ENCODE measurements at places on chromosomes 4 and X. TPM values are rescaled to one million over a fixed set of nuclear protein-coding genes. Genes with fewer than 3 reads are reported as not detected.

GRCh38 chr4:78667325-78667724, 108.8 kb upstream of the BMP2K start:
- DNase-seq = no peak

DNA sequence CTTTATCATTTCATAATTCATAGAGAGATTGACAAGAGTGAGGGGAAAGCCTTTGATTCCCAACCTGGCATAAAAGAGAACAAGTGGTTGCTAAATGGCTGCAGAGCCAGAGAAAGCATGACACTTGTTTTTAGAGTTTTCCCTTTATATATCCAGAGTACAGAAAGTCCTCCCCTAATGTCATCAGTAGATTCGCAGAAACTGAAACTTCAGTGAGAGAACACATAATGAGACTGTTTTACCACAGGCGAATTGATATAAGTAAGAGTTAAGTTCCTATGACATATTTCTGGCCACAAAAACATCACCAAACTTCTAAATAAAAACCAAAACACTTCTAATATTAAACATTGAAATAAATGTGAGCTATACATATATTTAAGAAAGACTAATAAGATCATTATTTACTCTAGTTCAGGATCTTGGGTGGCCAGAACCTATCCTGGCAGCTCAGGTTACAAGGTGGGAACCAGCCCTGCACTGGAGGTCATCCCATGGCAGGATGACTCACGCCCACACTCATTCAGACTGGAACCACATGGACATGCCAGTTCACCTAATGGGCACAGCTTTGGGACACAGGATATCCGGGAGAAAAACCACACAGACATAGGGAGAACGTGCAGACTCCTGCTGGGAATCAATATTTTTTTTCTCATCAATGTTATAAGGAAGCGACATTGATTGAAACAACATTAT, 35.5 kb downstream of the NWD2 start:
- DNase-seq = no peak

Gene TEC
- 3.2 TPM for total RNA-seq

- no peak for DNase-seq
Observed at GRCh38 chrX:121151293-121151692, 103.9 kb downstream of the GLUD2 start.

GRCh38 chr4:184432127-184432922, 42.0 kb downstream of the IRF2 start:
- DNase-seq = no peak

DNA sequence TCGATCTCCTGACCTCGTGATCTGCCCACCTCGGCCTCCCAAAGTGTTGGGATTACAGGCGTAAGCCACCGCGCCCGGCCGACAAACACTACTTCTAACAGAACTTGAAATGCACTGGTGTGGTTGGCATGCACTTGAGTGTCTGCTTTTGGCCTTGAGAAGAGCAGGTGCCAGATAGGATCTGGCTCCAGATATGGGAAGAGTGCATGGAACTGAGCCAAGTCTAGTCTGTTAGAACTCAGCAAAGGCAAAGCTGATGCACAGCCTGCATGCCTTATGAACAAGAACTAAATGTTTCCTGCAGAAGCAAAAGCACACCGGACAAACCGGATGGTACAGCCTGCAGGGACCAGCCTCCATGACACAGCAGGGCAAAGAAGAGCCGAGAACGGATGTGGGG, 35.1 kb upstream of the TBL1X start:
- DNase-seq = no peak

Gene CRLF2
- not detected for total RNA-seq

GRCh38 chr4:145299380-145300076, 119.1 kb upstream of the OTUD4 start:
- DNase-seq = no peak

DNA sequence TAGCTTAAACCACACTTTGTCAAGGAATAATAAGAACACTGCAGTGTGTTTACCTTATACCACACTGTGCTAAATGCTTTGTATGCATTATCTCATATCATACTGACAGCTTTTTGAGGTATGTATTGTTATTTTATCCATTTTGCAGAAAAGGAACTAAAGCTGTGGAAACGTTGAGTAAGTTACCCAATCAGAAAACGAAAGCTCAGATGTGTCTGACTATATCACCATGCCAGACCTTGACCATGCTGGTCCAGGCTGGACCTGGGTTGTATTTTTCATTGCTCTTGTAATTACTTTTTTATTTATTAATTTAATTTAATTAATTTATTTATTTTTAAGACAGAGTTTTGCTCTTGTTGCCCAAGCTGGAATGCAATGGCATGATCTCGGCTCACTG, 2.1 kb downstream of the HSD17B11 start:
- DNase-seq = no peak

Gene LPAR4
- total RNA-seq = not detected

- no peak for DNase-seq
Observed at GRCh38 chr4:5553801-5554200, 154.6 kb downstream of the EVC2 start.

DNA sequence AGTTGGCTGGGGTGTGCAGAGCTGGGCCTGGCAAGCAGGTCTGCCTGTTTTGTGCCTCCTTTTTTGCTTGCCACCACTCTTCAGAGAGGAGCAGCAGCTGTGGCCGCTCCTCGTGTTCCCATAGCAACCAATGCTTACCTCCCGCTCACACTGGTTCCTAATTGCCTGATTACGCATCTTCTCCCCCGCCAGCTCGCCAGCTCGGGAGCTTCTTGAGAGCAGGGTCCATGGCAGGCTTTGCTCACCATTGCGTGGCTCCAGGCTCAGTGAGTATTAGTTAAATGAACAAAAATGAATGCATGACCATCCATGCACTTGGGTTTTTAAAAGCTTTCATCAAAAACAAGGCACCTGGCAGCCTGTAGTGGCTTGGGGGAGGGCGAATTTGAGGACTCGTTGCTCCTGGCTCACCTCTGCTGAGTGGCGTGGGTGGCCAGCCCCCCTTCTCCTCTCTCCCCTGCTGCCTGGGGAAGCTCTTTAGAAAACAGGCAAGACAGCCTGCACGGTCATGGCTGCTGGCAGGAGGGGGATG, 14.2 kb upstream of the PJA1 start:
- no peak for DNase-seq

Gene KIT
- 0.23 TPM for total RNA-seq

DNA sequence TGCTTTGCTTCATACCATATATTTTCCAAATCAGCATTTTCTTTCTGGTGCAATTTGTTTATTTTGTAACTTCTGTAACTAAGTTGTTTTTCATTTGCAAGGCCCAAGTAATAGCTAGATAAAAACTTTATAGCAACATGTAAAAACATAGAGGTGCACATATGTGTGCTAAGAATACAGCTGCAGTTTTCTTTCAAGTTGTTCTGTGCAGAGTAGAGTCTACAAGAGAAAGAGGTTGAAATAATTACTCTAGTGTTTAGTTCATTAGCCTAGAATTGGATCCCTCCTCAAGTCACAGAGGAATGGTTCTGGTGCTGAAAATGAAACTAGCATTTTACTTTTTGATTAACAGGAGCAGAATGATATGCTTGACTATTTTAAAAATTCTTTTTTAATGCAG, 32.2 kb upstream of the PDLIM5 start:
- no peak for DNase-seq

DNA sequence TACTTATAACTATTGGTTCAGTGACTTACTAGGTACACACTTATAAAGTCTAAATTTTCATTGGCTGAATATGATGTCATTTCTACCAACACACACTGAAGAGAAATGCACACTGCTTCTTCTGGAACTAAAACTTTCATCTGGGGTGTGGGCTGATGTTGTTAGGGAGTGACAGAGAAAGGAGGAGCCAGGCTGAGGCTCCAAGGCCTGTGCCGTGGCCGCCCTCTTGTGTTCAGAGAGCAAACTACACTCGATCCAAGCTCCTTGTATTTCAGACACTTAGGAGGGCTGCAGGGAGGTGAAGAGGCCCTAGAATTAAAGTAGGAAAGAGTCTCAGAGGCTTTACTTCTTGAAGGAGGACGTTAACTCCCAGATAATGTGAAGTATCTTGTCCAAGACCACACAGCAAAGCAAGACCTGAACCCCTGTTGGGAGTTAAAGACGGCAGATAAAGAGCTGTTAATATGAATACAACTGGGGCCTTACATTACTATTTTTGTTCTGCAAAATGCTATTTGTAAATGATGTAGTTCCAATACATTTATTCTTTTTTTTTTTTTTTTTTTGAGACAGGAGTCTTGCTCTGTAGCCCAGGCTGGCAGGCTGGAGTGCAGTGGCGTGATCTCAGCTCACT, 137.5 kb downstream of the AFAP1 start:
- peak; percentile 66 for DNase-seq

- DNase-seq = no peak
Observed at GRCh38 chr4:87657525-87657924, 7.4 kb downstream of the DMP1 start.

DNA sequence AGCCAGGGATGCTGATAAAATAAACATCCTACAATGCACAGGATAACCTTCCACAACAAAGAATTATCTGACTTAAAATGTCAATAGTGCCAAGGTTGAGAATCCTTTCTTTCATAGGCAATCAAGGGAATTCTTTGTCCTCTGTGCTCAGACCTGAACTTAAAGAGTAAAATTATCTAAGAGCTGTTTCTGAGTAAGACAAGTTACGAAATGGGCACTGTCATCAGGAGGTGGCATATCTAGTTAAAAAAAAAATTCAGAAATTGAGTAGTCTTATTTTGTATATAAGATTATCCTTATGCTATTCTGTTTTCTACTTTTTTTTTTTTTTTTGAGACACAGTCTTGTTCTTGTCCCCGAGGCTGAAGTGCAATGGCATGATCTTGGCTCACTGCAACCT, 3.3 kb upstream of the RAB33B start:
- DNase-seq = no peak

- DNase-seq = no peak
Observed at GRCh38 chrX:46447384-46447783, 97.8 kb downstream of the ZNF674 start.

- DNase-seq = no peak
Observed at GRCh38 chrX:68660746-68661145, 13.3 kb downstream of the STARD8 start.

- DNase-seq = peak; percentile 95
Observed at GRCh38 chr4:23930750-23931488, 41.1 kb upstream of the PPARGC1A start.

DNA sequence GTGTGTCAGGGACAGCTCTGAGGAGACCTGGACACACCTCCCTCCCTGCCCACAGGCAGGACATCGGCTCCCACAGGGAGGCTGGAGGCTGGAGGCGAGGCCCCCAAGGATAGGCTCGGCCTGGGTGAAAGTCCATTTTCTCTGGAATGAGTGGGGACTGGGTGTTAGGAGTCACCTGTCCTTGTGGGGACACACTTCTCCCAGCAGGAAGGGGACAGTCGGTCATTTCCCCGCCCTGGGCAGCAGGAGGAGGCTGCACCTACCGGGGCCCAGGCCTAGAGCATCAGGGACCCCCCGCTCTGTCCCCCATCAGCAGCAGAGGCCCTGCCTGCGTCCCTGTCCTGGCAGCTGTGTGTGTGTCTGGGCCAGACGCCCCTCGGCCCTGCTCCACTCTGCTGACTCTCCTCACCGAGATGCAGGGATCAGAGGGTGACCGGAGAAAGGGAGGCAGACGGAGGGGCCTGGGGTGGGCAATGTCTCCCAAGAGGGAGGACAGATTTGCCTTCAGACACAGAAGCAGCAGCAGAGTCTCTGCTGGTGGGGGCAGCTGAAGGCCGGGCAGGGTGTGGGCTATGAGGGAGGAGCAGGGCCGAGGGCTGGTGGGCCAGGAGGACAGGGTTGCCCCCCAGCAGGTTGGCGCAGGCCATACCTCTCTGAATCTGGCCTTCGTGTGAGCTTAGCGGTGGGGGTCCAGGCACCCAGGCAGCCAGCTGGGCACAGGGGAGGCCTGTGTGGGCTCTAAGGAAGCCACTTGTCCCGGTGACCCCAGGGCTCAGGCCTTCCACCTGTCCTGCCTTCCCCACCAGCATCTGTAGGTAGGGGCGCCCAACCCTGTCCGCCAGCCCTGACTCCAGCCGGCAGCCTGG, 125.7 kb upstream of the NKX1-1 start:
- DNase-seq = no peak

Gene F8A2
- 7.7 TPM for total RNA-seq

DNA sequence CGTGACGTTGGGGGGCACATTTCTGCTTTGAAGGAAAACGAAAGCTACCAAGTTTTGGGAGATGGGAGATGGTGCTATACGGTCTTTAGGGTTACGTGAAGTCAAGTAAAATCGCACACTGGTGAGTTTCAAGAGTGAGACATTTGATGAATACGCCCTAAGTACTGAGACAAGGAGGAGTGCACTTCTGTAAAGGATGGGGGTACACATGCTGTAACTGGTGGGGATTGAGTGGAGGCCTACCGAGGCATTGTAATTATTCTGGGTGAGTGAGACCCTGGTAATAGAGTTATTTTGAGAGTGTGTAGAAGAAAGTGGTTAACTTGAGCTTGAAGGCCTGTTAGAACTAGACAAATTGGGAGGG, 536 bp downstream of the SH3BGRL start:
- no peak for DNase-seq

DNA sequence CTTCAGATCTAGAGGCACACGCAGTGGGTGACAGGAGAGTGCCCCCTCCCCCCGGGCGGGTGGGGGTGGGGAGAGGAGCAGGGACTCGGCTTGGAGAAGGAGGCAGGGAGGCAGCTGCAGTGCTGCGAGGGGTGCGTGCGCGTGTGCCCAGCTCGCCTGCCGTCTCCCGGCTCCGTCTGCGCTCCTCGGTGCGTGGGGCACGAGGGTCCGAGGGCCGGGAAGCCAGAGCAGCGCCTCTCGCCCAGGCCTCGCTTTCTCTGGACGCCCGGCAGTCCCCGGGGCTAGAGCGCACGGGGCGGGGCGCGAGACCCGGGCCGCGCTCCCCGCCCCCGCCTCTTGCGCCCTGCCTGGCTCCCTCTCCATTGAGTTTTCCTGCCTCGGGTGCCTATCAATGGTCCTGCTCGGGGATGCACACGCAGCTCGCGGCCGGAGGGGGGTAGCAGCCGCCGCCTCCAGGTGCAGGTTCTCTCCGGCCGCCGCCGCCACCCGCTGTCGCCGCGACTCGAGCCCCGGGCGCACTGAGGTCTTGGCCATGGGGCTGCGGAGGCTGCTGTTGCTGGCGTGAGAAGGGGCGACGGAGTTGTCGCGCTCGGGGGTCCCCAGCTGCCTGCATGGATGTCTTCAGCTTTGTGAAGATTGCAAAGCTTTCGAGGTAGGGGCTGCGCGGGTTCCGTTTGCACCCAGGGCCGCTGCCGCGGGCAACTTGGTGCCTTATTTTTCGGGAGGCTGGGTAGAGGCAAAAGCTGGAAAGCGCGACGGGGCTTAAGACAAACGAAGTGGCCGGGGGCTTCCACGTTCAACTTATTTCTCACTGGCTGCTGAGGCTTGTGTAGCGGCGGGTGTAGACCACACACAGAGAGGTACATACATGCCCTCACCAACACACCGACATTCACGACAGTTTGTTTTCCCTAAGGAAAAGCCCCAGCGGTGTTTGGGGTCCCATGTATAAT, at the start of gene FRMPD4:
FRMPD4 (plus strand) TSS at position 113 of the 953 bp plus-strand sequence; CDS start at position 612, 499 bp downstream.
- no peak for DNase-seq

All from left lobe of liver (tissue), 2 donors.